ENCODE measurements at places on chromosomes 12 and 14.

GRCh38 chr12:98709022-98709421, 63.9 kb downstream of the APAF1 start:
- no peak for DNase-seq

DNA sequence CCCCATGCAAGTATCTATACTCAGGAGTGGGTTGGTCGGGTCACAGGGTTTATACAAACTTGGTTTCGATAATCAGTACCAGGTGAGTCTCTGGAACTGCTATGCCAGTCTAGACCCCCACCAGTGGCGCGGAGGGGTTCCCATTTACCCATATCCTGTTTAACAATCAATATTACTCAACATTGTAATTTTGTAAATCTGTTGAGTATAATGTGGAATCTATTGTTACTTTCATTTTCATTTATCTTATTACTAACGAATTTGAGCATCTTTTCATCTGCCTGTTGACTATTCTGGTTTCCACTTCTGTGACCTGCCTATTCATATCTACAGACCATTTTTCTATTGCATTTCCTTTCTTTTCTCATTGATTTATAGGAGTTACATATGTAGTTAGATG, 275.2 kb upstream of the CRY1 start:
- DNase-seq: no peak

GRCh38 chr12:53340398-53340797, 4.2 kb upstream of the SP7 start:
- no peak for DNase-seq

DNA sequence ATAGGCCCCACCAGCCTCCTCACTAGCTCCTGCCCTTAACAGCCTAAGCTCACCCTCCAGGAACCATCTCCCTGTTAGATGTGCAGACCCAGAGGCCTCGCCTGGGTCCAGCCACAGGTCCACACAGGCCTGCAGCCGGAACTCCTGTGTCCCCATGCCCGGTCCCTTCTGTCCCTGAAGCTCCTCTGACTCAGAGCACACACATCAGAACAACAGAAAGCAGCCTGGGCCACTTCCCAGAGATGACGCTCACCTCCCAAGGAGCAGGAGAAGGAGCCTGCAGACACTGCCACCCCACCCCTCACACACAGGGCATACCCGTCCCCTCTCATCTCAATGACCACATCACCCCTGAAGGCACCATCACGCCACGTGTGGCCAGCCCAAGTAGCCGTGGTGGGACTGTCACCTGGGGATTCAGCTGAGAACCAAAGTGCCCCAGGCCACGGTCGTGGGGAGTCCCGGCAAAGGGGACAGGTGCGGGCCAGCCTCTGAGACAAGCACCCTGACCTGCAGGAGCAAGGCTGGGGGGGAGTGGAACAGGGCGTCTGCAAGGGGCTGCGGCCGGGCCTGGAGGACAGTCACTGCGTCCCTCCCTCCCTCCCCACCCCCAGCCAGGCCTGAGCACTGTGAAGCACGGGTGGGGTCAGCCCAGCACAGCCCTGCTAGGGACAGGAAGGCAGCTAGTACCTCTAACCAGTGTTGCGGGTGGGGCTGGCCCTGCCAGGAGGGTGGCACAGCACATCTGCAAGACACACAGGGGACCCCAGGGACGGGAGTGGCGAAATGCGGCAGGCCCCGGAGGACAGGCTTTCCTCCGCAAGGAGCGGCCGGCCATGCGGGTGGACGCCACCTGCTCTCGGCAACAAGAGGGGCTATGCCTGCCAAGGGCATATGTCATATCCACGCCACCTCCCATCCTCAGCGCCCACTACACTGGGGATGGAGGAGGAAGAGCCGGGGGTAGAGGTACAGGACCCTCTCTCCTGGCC, 5.5 kb downstream of the AKT1 start:
- DNase-seq: no peak

DNA sequence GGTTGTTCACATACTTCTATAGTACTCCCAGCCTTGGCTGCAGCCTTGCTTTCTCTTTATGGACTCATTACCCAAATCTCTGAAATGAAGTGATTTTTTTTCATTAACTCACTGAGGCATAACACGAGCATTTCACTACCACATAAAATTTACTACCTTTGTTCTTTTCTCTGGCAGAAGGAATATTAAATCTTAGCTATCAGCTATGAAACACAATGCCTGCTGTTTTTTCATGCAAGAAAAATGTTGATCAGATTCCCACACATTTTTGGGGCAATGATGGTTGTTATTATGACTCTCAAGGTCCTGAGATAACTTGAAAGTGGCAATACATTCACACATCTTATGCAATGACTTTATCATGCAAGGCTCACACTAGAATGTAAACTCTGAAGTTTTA, 225.3 kb upstream of the ATP2B1 start:
- no peak for DNase-seq

- no peak for DNase-seq
Measured at GRCh38 chr12:50728417-50728816, 35.5 kb upstream of the ATF1 start.

- DNase-seq: no peak
Measured at GRCh38 chr14:29028973-29029582, 262.5 kb downstream of the FOXG1 start.

DNA sequence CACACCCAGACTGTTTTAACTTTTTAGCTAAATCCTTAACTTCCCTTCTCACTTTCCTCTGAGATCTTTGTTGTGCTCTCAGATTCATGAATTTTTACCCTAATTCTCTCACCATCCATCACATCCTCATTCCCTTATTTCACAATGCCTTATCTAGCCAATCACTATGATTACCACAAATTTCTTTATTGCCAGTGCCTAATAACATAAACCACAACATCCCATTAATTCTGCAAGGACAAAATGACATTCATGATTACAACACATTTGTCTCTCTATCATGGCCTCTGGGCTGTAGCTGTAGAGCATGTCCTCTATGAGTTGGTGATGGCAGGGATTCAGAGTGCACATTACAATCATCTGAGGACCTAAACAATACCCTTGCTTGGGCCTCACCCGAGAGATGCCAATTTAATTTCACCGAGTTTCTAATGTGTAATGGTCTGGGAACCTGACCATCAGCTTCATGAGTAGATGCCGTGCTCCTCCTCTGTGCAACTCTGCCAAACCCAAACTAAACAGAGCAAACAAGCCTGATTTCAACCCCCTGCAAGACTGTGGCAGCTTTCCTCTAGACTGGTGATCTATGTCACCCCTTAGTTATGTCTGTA, 99.3 kb downstream of the SPTSSA start:
- DNase-seq: no peak

- peak; percentile 50 for DNase-seq
Measured at GRCh38 chr14:92914087-92914656, 8.8 kb upstream of the CHGA start.

DNA sequence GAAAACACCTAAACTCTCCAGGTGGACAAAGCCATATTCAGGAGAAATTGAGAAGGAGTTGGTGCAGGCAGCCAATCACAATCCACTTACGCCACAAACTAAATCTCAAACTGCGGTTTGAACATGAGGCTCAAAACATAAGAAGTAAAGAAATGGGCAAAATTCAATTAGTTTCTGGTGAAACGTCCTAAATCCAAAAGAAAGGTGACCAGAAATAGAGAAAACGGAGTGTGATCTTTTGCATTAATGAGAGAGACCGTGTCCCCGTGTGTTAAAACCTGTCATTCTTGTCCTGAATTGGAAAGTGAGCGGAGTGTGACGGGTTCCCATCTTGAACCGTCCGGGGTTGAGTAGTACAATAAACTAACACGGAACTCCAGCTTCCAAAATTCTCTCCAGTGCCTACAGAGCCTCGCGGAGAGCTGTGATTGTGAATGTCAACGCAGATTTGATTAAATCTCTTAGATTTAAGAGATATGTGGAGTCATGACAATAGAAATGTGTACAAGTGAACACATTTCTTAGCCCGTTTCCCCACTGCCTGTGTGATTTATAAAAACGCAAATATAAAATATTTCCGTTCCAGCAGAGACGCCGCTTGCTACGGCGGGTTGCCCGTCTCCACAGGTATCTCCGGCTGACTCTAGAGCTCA, 595 bp upstream of the METAP2 start:
- no peak for DNase-seq

DNA sequence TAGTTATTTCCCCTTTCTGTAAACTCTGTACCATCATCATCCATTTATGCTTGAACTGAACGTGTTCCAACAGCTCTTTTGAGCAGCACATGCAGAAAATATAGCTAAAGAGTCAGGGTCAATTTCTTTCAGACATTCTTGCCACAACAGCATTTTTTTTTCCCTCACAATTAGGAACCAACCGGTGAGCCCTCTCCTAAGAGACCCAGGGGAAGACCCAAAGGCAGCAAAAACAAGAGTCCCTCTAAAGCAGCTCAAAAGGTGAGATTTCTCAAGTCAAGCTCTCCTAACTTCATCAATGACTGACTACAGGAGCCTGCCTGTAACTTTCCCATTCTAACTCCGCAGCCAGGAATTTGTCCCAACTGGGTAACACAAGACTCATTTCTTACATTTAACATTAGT, 3.5 kb downstream of the HMGA2 start:
- DNase-seq: no peak

DNA sequence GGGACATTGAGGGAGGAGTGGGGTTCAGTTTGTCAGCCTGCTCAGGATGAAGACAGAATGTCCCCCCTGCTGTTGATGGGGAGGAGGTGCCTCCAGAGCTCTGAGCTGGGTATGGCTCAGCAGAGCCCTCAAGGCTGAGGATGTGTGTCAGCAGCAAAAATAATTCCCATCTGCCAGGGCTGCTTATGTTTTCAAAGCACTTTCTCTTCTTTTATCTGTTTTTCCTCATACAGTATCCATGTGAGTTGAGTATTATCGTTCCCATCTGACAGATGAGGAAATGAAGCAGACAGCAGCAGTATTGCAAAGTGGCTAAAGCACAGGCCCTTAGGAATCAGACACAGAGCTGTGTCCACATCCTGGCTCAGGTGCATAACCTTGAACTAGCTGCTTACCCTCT, 94.1 kb downstream of the SLC8A3 start:
- DNase-seq: no peak

DNA sequence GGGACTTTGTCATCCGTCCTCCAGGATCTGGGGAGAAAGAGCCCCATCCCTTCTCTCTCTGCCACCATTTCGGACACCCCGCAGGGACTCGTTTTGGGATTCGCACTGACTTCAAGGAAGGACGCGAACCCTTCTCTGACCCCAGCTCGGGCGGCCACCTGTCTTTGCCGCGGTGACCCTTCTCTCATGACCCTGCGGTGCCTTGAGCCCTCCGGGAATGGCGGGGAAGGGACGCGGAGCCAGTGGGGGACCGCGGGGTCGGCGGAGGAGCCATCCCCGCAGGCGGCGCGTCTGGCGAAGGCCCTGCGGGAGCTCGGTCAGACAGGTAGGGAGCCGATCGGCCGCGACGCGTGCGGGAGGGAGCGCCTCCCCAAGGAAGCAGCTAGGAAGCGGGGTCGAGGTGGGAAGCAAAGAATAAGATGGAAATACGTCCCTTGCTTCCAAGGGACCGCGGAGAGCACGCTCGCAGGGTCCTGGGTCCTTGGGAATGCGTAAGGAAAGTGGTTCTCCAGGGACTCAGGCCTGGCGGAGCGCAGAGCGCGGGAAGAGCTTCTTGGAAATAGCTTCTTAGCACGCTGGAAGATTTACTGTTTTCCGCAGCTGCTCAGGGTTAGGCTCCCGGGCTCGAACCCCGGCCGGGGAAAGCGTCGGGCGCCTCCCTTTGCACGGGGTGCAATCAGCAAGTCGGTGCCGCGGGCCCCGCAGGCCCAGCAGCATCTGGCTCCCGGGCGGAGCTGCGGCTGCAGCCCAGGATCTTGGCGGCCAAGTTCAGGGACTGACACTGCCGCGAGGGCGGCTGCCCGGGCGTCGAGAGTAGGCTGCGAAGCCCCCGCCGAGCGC, 457 bp downstream of the SOCS2 start:
- no peak for DNase-seq

DNA sequence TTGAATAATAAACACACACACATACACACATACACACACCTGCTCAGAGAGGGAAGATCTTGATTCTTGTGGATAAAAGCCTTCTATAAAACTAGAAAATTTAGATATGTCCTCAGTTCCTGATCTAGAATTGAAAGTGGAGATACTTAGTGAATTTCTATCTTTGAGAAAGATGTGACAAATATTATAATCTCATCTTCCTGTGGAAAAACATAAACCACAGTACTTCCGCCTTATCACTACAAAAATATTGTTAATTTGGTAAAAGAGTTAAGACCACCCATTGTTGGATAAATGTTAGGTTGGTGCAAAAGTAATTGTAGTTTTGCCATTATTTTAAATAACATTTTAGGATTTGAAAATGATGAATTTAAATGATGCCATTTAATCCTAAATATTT, at the start of gene KLRK1:
Gene KLRK1, minus strand, starts transcription at position 138 of the 400 bp plus-strand sequence. CDS start 1,231 bp downstream, outside the sequence.
- no peak for DNase-seq

DNA sequence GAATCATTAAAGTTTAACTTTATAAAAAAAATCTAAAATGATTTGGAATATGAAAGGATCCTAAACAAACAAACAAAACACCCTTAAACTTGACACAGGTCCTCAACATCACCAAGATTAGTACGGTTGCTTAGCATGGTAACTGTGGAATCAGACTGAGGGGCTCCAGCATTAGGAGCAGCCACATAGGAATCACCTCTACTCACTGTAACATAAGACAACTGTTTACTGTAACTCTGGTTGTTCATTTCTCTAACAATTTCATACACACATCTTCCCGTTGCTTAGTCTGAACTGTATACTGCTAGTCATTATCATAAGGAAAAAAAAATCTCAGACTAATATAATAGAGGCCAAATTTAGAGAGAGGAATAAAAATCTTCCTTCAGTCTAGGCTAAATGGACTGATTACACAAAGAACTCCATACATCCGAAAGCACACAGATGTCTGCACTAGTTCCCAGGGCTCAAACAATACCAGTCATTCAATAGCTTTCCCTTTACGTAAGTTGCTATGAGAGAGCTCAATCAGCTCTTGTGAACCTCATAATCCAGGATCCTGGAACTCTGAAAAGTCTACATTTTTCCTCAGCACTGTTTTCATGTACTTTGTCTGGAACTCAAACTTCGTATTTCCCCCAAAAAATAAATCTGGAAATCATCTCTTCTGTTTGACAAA, 26.0 kb downstream of the LRP6 start:
- no peak for DNase-seq

GRCh38 chr12:64110864-64111263, 111.2 kb downstream of the KICS2 start:
- no peak for DNase-seq

GRCh38 chr14:77584809-77585208, 31.6 kb downstream of the SPTLC2 start:
- no peak for DNase-seq

DNA sequence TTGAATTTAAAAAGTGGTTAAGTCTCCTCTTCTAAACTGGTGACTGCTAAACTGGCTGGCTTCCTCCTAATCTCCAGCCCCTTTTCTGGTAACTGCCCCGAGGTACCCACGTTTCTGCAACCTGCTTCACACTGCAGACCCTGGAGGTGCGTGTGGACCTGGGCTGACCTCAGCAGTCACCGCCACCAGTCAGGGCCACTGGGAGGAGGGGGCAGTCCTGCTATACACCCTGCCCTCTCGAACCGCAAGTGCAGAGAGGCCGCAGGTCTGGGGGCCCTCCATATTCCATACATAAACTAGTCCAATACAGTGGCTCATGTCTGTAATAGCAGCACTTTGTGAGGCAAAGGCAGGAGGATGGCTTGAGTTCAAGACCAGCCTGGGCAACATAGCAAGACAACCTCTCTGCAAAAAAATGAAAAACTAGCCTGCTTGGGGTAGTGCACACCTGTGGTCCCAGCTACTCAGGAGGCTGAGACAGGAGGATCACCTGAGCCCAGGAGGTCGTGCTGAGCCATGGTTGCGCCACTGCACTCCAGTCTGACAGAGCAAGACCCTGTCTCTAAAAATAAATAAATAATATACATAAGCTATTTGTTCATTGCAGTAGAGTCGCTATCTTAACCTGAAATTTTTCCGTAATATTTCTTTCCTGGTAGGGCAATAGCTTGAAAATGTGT, 25.6 kb downstream of the VPS37B start:
- DNase-seq: no peak

GRCh38 chr12:513446-513845, 53.7 kb downstream of the B4GALNT3 start:
- no peak for DNase-seq
